ENCODE measurements at places on chromosomes 2 and 18.

DNA sequence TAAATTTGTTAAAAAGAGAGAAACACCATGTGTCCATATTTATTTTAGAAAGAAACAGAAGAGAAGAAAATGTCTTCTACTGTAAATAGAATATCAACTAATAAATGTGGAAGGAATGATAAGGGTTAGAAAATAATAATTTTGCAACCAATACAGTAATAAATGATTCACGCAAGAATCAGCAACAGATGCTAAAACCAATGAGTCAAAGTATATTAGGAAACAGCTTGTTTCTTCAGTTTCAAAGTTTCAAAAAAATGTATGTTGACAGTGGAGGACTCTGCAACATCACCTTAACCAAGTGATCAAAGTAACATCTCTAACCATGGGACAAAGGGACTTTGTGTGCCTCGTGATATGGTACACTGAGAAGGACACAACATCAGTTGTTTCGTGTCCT is 147.0 kb downstream of the TWIST2 start:
- no peak for DNase-seq

DNA sequence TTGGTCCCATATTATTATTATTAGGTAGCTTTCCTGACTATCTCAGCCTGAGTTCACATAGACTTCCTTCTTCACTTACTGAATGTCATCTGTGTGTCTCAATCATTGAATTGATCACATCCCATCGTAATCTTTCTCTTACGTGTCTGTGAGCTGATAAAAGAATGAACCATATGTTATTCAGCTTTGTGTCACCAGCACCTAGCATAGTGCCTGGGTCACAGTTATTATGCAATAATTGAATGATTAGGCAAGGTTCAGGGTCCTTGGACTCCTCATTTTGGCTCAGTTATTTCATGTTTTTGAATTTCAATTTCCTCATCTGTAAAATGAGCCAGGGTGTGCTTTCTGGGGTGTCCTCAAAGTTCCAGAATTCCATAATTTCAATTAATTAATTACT is 107.2 kb downstream of the ZEB2 start:
- no peak for DNase-seq

DNA sequence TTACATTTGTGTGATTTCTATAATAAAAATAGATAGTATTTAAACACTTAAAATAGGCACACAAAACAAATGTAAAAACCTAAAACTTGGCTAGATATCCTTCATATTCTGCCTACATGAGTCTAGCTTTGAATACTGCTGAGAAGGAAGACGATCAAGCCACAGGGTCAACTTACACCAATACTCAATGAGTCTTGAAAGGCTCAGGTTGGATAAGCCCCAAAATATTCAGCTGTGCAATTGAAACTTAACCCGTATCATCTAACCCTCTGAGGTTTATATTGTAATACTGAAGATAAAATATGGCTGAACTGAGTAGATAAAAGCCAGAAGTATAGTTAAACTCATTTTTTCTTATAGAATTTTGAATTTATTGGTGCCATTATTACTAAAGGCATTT is 313.0 kb upstream of the NRXN1 start:
- no peak for DNase-seq

- peak; percentile 47 for DNase-seq
Measured at GRCh38 chr2:230974096-230974913, 21.6 kb upstream of the SPATA3 start.

GRCh38 chr18:60197671-60198462 is 174.7 kb downstream of the MC4R start:
- DNase-seq, result no peak

GRCh38 chr18:73646196-73646595 is 501.4 kb downstream of the FBXO15 start:
- no peak for DNase-seq

GRCh38 chr2:151729415-151729811 is 4.9 kb downstream of the NEB start:
- no peak for DNase-seq

DNA sequence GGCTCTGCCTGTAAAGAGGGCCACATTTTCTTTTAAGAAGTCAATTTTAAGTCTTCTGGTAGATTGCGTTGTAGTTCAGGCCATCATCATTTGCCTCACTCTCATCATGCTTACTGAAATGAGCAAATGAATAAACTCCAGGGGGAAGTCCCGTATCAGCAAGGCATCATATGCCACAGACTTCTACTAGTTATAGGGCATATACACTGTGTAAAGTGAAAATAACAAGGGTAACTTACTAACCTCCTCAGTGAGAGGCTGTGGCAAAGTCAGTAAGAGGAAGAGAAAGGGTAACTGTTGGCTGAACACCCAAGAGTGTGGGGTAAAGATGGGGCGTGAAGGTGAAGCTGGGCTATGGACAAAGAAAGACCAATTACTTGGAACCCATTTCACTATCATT is 456.2 kb downstream of the SPAG16 start:
- no peak for DNase-seq

GRCh38 chr2:23243073-23243659 is 141.8 kb upstream of the KLHL29 start:
- DNase-seq, result no peak

DNA sequence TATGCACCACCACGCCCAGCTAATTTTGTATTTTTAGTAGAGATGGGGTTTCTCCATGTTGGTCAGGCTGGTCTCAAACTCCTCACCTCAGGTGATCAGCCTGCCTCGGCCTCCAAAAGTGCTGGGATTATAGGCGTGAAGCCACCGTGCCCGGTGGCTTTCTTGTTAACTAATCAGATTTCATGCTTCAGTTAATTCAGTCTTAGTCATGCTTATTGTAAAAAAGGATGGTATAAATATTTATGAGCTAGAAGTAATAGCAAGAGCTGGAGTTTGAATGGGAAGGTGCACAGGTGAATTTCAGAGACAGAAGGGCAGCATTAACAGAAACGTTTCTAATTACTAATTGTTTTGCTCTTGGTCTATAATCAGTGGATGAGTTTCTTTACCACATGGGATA is 10.3 kb downstream of the GEMIN6 start:
- DNase-seq, result no peak

DNA sequence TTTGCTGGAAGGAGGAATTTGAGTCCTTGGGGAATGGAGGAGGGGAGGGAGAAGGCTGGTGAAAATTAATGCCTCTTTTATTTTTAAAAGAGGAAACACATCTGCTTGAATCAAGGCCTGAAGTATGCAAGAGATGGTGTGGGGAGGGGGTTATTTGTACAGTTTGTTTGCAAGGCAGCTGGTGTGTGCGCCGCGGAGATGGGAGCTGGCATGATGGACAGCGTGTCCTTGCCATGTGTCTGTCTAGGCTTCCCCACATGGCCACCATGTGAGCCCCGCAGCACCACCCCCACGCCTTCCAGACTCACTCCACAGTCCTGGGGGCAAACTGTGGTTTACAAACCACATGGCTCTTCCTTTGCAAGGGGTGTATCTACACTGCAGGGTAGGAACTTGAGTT is 154.8 kb upstream of the APCDD1 start:
- DNase-seq, result no peak

GRCh38 chr2:29398384-29399237 is 283.4 kb downstream of the CLIP4 start:
- DNase-seq, result peak; percentile 12

DNA sequence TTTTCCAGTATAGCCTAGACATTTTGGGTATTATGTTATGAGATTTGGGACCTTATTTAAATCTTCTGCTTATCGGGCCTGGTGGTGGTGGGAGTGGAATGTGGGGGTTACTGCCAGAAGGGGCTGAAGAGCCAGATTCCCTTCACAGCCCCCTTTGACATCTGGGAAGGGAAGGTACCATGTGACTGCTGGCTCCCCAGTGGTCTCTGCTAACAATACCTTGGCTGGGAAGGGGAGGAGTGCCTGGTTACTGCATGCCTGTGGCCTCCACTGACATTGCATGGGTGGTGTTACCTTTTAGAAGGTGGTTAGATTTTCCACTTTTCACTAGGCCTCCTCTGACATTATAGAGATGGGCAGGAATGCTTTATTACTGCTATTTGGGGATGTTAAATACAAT is 8.0 kb downstream of the ATP9B start:
- no peak for DNase-seq

GRCh38 chr2:29940706-29941105 is 19.3 kb upstream of the ALK start:
- DNase-seq, result no peak

DNA sequence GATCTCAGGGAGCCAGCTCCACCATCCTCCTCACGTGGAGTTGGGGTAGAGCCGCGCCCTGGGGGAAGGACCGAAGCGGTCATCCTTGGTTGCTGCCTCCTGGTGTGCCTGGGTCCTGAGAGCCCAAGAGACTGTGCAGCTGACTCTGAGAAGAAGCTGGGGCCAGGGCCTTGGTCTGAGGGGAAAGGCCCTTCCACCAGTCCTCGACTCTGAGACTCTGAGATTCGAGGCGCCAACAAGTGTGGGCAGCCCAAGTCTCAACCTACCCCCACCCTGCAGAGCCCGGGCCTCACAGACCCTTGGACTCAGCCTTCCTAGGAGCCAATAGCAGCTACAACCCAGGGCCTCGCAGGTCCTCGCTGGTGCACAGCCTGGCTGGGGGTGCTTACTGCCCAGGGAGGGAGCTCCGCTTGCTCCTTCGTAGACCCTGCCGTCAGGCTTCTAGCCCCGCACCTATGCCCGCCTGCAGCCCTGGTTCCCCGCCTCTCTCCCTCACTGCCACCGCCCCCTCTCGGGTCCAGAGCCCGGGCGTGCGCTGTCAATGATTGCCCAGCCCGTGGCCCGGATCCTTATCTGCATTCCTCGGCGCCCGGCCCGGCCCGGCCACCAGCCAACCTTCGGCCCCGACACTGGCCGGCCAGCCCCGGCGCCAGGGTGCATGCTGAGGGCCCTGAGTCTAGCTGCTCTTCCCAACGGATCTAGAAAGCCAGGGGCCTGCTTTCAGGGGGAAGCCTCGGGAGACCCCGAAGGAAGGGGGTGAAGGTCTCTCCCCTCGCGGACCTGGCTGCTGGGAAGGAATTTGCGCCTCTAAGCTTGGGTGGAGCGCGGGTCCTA is 2.0 kb downstream of the IHH start:
- peak; percentile 46 for DNase-seq

GRCh38 chr2:44102790-44103562 is 65.7 kb upstream of the PPM1B start:
- DNase-seq, result no peak

DNA sequence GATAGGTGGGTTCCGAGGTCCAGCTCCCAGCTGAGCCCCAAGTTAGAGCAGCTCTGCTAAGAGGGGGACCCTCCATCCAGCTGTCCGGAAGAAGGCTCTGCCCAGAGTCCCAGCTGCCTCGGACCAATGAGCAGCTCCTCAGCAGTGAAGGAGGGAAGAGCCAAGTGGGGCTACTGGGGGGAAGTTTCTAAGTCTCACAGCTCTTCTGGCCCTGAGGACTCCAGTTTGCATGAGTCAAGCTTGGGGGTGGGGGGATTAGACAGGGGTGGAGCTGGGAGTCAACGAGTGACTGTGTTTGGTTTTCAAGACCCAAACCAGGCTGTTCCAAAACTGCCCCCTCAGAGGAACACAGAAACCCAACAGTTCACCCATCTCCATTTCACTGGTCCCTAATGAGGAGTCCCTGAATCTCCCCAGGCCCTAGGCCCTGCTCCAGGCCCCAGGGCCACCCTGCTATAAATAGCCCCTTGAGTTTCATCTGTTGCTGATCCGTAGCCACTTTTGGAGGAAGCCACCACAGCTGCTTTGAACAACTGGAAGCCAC is 100.9 kb downstream of the TNS1 start:
- DNase-seq, result no peak

- no peak for DNase-seq
Measured at GRCh38 chr2:205887637-205888036, 198.3 kb downstream of the INO80D start.

GRCh38 chr2:29309090-29310029 is 194.1 kb downstream of the CLIP4 start:
- peak; percentile 53 for DNase-seq

DNA sequence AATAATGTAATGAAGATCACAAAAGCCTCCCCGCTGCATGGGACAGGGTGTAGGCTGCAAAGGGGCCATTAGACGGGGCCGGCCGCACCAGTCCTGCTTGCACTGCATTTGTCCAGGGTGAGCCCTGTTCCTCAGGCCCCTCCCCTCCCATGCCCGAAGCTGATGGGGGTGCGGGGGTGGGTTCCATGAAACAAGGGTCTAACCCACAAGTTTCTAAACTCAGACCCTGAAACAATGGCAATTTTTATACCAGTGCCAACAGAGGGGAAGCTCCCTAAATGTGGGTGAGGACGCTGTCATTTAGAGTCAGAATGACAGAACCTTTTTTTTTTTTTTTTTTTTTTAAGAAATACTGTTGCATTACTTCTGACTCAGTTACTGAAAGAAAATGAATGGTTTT is 39.7 kb downstream of the HS6ST1 start:
- no peak for DNase-seq

GRCh38 chr18:79494936-79495335 is 99.2 kb downstream of the NFATC1 start:
- no peak for DNase-seq

- DNase-seq, result no peak
Measured at GRCh38 chr18:11215216-11215615, 65.8 kb upstream of the PIEZO2 start.

DNA sequence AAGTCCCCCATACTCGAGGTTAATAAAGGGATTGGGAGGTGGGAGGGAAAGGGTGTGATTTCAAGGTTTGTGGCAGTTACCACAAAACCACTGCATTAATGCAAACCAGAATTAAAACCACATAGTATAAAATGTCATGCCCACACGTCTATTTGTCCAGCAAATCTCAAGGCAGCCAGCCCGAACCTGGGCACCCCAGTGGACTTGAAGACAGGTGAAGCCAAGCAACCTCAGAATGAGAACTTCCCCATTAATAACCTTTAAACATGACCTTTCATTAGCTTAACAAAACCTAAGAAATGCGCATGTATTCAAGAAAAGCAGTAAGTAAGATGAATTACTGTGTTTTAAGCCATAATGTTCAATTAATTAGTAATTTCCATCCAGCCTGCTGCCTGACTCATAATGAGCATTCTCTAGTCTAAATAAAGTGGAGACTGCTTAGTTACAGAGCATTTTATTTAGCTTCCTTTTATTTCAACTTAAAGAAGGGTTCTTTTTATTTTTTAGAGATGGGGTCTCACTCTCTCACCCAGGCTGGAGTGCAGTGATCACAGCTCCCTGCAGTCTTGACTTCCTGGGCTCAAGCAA is 229.6 kb downstream of the FAM210A start:
- DNase-seq, result no peak

DNA sequence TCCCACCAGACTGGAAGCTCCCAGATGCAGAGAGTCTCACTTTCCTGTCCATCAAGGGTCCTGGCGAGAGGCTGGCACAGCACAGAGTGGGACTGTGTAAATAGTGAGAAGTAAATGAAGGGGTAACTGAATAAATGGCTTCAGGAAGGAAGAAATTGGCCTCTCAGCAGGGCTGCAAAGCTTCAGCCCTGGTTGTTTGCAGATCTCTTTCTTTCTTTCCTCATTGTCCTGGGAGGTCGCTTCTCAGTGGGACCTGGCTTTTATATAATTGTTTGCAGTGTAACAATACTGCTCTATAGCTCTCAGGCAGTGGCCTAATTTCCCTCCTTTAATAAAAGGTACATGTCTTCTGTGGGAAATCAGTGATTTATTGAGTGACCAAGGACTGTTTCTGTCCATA is 74.9 kb upstream of the GPR45 start:
- no peak for DNase-seq

- no peak for DNase-seq
Measured at GRCh38 chr2:183081911-183082310, 3.4 kb downstream of the DUSP19 start.

- DNase-seq, result no peak
Measured at GRCh38 chr2:181673173-181673572, 7.1 kb downstream of the NEUROD1 start.
